AG09309 (cell line): ENCODE measurements at places on chromosomes 6 and 20.

DNA sequence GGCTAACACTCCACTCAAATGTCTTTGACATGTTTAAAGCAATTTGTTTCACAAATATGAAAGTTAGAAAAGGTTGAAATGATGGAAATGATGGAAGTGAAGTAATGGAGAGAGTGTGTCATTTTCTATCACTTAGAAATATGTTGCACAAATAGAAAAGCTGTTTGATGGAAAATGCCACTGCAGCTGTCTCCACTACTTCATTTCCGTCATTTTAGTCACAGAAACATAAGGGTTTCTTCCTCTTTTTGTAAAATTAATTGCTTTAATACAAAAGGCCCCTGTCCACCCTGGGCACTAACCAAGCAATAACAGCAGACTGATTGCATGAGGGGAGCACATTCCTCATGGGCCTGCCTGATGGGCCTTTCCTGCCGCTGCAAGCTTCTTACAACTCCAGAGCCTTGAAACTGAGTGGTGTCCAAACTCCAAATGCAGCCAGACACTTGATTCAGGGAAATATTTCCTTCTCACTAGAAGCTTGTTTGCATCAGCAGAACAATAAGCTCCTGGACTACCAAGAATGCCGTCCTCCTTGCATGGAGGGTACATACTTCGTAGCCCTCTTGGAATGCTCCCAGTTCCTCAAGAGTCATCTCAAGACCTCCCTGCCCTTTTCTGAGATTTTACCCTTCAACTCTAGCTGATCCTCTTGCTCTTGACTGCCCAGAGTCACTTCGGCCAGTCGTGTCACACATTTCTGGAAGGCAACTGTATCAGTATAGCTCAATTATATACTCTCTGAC, 36.1 kb downstream of the F13A1 start:
- DNase-seq = no peak

DNA sequence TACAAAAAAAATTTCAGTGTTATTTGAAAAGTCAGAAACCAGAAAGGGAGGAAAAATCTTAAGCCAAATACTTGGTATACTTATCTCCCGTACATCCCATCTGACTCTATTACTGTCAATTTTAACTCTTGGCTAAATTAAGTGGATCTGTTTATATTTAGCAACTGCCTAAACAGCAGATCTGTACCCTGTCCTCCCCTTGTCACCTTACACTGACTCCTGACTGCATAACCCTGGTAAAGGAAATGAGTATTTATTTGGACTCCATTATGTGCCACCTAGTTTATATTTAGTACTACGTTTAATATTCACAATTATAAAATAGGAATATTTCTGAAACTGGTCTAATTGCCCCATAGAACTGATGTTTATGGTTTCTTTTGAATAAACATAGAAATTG, 730.2 kb upstream of the GJE1 start:
- DNase-seq = no peak

- no peak for DNase-seq
These were observed 235.8 kb downstream of the NFATC2 start for GRCh38 chr20:51306521-51307358.

- DNase-seq = no peak
These were observed 60.1 kb upstream of the BMP2 start for GRCh38 chr20:6707321-6707831.

DNA sequence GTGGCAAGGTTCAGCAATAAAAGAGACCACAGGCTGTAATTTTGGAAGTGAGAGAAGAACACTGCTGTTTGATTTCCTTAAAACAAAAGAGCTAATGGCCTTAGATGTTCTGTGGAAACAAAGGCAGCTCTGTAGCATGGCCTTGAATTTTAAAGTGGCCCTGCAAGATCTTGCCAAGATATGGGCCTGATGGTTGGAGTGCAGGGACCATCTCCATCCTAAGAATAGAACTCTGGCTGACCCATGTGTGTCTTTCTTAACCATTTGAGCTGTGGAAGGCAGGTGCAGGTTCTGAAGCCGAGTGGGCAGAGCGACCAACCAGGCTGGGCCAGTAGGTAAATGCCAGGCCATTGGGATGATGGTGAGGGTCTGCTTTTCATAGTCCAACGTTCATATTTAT, 73.8 kb upstream of the VSTM2L start:
- no peak for DNase-seq

DNA sequence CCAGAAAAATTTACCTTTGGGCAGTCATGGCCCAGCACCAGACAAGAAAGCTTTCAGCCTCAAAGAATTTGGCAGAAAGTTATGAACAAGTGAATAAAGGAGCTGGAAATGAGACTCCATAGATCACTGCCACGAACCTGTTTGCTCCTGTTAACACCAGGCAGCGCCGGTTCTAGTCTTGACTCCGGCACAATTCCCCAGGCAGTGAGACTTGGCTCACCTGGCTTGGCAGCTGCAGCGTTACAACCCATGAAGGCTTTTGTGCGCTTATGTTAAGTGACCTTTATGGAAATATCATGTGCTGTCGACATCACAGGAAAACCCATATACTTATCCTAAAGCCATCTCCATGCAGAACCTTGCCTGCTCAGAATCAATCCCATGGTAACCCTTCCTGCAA, 22.2 kb upstream of the FOXC1 start:
- DNase-seq = no peak

GRCh38 chr20:34755367-34755766, 51.2 kb downstream of the TP53INP2 start:
- no peak for DNase-seq

DNA sequence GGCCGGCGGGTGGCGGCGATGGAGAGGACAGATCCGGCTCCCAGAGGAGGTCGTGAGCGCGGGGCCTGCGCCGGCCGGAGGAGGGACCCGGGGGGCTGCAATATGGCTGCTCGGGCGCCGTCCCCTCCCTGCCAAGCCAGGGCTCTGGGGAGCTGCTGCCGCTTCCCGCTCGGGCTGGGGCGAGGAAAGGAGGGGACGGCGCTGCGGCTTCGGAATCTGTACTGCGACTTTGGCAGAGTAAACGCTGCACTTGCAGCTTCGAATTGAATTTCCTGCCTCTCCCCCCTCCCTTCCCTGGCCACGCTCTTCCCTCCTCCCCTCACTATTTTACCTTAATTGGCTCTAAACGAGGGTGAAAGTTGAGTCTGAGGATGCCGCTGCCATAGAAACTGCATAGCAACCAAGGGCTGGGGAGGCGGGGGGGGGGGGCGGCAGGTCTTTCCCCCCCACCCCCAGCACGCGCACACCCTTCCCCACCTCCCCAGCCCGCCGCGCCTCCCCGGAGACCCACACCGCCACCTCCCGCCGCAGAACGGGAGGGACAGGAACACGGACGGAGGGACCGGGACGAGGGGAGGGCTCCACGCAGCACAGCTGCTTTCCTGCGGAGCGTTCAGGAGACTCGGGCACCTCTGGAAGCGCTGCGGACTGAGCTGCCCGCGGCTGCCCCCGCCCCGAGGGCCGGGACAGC, 93.9 kb downstream of the RNASET2 start:
- DNase-seq = no peak

GRCh38 chr6:11409371-11409770, 128.2 kb upstream of the TMEM170B start:
- DNase-seq = no peak

GRCh38 chr6:168216117-168216516, 103.5 kb downstream of the DACT2 start:
- DNase-seq = no peak

- DNase-seq = no peak
These were observed 112.3 kb downstream of the CBLN4 start for GRCh38 chr20:55893031-55893430.

DNA sequence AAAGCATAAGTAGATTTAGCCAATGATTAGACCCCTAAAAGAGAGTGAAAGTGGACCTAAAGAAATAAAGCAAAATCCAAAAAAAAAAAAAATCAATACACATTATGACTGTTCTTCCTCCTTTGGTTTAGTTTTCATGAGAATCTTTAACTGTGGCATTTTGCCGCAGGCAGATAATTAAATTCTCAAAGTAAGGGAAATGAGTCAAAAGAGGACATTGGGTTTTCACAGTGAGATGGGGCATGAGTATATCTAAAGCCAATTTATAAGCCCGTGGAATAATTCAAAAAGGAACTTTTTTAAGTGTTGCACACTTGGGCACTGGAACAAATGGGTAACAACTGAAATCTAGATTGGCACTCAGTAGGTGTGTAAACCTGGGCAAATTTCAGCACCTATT, 230.3 kb downstream of the PKHD1 start:
- DNase-seq = no peak

- no peak for DNase-seq
These were observed 6.0 kb downstream of the TREM1 start for GRCh38 chr6:41280381-41281057.

- DNase-seq = no peak
These were observed 6.2 kb downstream of the KCNK5 start for GRCh38 chr6:39223061-39223460.

DNA sequence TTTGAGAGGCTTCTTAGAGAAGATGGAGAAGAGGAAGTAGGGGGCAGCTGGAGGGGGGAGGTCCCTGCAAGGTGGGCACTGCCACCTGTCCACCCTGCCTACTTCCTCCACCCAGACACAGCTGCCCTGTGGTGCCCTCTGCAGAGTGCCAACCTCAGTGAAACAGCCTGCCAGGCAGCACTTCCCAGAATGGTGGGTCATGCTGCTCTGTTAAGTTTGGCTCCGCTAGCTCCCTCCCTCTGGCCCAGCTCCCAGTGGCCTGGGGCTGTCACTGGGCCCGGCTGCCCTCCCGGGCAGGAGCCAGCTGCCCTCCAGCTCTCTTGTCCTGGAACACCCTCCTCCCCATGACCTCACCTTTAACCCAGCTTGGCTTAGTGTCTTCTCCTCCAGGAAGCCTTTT, 5.1 kb upstream of the EPB41L1 start:
- no peak for DNase-seq

- no peak for DNase-seq
These were observed 1.8 kb downstream of the RIPOR2 start for GRCh38 chr6:24933868-24934401.

- DNase-seq = no peak
These were observed 660.2 kb downstream of the HTR1B start for GRCh38 chr6:76803038-76803580.

- no peak for DNase-seq
These were observed 20.8 kb upstream of the FAM83D start for GRCh38 chr20:38905375-38905774.

GRCh38 chr6:165704045-165704748, 41.2 kb upstream of the PDE10A start:
- no peak for DNase-seq

DNA sequence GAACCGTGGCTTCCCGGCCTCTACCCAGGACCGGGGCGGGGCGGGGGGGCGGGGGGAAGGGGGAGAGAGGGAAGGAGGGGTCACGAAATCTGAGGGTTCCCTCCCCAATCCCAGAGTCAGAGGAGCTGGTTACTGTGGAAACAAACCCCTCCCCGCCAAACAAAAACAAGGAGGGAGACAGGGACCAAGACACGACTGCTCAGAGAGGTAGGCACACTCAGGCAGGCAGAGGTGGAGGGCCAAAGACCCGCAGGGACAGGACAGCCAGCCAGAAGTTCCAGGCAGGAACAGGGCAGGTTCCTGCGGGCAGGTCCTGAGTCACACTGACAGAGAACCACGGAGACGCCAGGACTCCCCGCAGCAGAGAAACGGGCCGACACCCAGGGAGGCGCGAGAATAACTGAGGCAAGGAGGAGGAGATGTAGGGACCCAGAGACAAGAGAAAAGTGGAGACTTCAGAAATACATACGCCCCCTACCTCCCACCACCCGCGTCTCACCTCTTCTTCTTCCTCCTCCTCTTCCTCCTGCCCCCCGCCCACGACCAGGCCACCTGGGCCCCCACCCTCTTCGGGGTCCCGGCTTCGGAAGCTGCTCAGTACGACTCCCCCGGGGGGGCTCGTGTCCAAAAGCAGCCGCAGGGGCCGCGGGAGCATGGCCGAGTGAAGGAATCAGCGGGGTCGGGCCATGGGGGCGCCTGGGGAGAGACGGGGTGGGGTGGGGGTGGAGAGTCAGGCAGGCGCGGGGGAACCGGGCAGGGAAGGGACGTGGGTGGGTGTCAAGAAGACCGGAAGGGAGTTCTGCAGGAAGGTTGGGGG, 578 bp downstream of the RGL2 start:
- DNase-seq = no peak

DNA sequence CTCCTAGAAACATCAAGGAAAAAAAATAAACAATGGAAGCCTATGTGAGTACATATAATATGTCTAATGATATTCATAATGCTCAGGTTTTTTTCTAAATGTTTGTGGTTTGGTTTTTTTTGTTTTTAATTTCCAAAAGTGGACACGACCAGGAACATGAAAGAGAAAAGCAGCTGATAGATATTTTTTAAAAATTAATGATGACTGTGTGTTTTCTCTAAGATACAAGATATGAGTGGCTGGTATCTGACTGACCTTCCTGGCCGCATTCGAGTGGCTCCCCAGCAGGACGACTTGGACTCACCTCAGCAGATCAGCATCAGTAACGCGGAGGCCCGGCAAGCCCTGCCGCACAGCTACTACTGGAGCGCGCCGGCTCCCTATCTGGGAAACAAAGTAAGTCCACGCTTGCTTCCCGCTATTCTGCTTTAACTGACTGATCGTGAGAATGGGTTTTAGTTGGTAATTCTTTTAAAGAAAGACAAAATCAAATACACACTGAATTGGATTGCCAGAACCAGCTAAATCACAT, 309.6 kb downstream of the LAMA2 start:
- no peak for DNase-seq

GRCh38 chr6:110823146-110823545, 7.9 kb upstream of the CDK19 start:
- DNase-seq = no peak

- no peak for DNase-seq
These were observed 57.8 kb downstream of the TPD52L1 start for GRCh38 chr6:125211352-125211751.

GRCh38 chr6:75149240-75149639, 56.6 kb downstream of the COL12A1 start:
- no peak for DNase-seq

DNA sequence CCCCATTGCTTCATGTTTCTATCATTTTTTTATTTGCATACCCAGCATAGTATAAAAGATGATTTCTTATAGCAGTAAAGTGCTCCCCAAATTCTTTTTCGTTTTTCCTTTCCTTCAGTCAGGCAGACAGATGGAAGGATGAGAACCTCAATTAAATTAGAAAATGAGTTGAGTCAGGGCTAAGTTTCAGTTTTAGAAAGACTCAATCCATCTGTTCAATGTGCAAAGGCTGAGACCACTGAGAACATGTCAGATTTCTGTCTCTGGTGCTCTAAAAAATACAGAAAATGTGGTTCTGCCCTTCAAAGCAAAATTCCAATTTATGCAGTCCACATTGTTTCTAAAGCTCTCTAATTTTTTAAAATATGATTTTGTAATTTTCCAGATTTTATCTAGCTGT, 257.6 kb upstream of the HS3ST5 start:
- DNase-seq = no peak

DNA sequence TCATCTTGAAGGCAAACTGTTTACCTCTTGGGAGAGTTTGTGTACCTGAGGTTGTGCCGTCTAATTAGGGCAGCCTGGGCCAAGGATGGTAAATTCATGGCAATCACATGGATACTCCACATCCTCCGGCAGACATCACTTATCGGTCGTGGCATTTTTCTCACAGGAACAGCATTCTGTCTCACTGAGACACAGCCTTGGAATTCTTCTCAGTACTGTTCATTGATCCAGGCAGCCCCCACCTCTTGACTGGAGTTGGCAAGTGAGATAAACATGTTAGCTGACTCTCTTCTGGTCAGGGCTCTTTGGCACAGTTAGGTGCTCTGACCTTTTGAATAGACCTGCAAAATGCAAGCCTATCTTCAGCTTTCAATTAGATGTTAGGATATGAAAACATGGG, 511.4 kb upstream of the FLRT3 start:
- no peak for DNase-seq

- DNase-seq = no peak
These were observed 258.8 kb downstream of the TPBG start for GRCh38 chr6:82622461-82622860.
